ENCODE measurements at places on chromosomes 5 and 9.

- no peaks in the 10 kb centered on the region for H3K27me3 ChIP-seq
- no peak overlapping the region for H3K4me3 ChIP-seq
- no peak for DNase-seq
- H3K27ac ChIP-seq: no peak overlapping the region
- no peaks in the 10 kb centered on the region for H3K4me1 ChIP-seq
Observed at GRCh38 chr9:76591256-76591950, 132.4 kb downstream of the GCNT1 start.

- no peaks in the 10 kb centered on the region for H3K27me3 ChIP-seq
- H3K36me3 ChIP-seq: no peaks in the 10 kb centered on the region
- no peak overlapping the region for H3K4me3 ChIP-seq
Observed at GRCh38 chr9:23686257-23686656, 139.8 kb downstream of the ELAVL2 start.

- H3K4me1 ChIP-seq: peaks cover 21% of the 10 kb centered on the region
- no peak overlapping the region for H3K4me3 ChIP-seq
- no peak overlapping the region for H3K27ac ChIP-seq
- H3K36me3 ChIP-seq: no peaks in the 10 kb centered on the region
Observed at GRCh38 chr9:128080206-128080605, 12.2 kb downstream of the SLC25A25 start.

DNA sequence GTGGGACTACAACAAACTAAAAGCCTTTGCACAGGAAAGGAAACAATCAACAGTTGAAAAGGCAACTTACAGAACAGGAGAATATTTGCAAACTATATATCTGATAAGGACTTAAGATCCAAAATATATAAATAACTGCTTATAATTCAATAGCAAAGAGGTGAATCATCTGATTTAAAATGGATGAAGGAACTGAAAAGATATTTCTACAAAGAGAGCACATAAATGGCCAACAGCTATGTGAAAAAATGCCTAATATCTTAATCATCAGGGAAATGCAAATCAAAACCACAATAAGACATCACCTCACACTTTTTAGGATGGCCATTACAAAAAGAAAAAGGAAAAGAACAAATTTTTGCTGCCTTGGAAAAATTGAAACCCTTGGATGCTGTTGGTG, 100.4 kb downstream of the LURAP1L start:
- no peaks in the 10 kb centered on the region for H3K27me3 ChIP-seq
- no peak overlapping the region for H3K27ac ChIP-seq
- H3K4me3 ChIP-seq: no peak overlapping the region
- no peaks in the 10 kb centered on the region for H3K36me3 ChIP-seq
- H3K4me1 ChIP-seq: no peaks in the 10 kb centered on the region

DNA sequence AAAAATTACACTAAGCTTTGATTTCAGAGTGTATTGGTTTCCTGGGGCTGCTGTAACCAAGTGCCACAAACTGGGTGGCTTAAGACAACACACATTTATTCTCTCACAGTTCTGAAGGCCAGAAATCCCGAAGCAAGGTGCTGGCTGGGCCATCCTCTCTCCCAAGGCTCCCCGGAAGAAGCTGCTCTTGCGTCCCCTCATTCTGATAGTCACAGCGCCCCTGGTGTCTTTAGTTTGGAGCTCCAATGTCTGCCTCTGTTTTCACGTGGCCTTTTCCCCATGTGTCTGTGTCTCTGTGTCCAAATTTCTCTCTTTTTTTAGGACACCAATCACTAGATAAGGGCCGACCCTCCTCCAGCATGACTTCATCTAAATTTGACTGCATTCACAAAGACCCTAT, 56.7 kb downstream of the ROPN1L start:
- no peak overlapping the region for H3K27ac ChIP-seq
- no peaks in the 10 kb centered on the region for H3K27me3 ChIP-seq
- H3K4me3 ChIP-seq: no peak overlapping the region
- DNase-seq: no peak
- no peaks in the 10 kb centered on the region for H3K4me1 ChIP-seq

DNA sequence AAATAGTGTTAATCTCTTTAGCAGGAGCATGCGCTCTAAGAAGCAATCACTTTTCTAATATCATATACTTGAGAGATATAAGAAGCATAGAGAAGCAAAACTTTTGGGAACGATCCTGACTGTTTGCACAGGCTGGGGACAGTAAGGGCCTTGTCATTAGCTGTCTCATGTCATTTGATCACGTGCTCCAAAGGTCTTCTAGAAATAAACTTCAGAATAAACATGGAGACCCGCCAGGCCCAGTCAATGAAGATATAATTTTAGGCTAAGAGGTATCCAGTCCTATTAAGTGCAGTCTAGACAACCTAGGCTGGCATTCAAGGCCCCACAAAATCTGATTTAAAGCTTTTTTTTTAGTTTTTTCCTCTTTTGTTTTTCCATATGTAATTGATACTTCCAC, 111.0 kb upstream of the APC start:
- H3K4me3 ChIP-seq: no peak overlapping the region
- H3K4me1 ChIP-seq: peaks cover 4% of the 10 kb centered on the region
- DNase-seq: no peak
- H3K27me3 ChIP-seq: no peaks in the 10 kb centered on the region
- no peaks in the 10 kb centered on the region for H3K36me3 ChIP-seq

GRCh38 chr5:137146402-137146890, 352.7 kb downstream of the SPOCK1 start:
- no peak overlapping the region for H3K27ac ChIP-seq
- H3K27me3 ChIP-seq: no peaks in the 10 kb centered on the region
- no peak overlapping the region for H3K4me3 ChIP-seq
- H3K36me3 ChIP-seq: no peaks in the 10 kb centered on the region

DNA sequence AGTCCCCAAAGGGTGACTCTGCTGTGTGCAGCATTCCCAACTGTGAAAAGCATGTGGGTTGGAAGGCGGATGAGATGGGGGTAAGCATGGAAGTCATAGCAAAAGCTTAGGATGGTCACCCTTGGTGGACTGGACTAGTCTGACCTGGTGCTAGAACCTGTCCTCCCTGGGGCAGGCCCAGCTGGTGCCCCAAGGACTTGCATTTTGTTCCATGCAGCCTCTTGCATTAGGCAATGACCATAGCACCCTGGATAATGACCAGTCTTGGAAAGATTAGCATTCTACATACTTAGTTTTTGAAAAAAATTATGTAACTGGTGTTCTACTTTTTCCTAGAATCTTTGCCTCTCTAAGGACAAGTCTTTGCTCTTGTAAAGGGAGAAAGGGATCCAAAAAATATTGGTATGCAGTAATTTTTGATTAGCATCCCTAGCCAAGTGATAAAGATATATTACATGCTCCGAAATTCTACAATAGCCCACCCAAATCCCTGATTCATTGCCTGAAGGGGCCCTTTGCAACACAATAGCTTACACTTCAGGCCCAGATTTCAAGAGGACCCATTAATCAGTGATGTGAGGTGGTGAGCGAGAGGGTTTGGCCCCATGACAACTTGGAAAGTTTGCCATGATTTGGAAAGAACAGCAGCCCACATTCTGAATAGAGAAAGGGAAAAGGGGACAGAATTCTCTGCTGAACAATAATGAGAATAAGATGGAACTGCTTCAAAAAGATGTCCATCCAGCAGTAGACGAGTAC, 93.3 kb upstream of the CD180 start:
- H3K4me3 ChIP-seq: no peak overlapping the region
- H3K27me3 ChIP-seq: no peaks in the 10 kb centered on the region
- no peak overlapping the region for H3K27ac ChIP-seq
- peaks cover 2% of the 10 kb centered on the region for H3K4me1 ChIP-seq
- no peaks in the 10 kb centered on the region for H3K36me3 ChIP-seq

- DNase-seq: no peak
- no peak overlapping the region for H3K4me3 ChIP-seq
- no peaks in the 10 kb centered on the region for H3K36me3 ChIP-seq
- H3K4me1 ChIP-seq: peaks cover 3% of the 10 kb centered on the region
- no peak overlapping the region for H3K27ac ChIP-seq
Observed at GRCh38 chr5:68661237-68661636, 432.6 kb upstream of the SLC30A5 start.

DNA sequence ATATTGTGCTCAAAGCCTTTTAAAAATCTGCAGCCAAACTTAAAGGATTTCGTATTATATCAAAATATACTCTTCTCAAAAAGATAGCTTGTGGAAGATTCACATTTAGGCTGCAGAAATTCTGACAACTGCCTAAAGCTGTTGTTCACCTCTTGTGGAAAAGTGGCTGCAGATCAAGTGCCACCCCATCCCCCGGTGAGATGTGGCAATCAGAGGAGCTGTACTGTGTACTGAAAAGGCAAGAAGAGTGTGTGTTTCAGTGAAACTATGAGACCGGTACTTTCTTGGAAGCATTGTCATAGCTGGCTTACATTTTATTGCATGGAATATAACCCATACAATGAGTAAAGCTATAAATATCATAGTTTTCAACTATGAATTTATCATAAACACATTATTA, 64.3 kb downstream of the CDH18 start:
- no peak overlapping the region for H3K4me3 ChIP-seq
- H3K36me3 ChIP-seq: no peaks in the 10 kb centered on the region
- DNase-seq: no peak
- no peaks in the 10 kb centered on the region for H3K4me1 ChIP-seq
- H3K27me3 ChIP-seq: no peaks in the 10 kb centered on the region

DNA sequence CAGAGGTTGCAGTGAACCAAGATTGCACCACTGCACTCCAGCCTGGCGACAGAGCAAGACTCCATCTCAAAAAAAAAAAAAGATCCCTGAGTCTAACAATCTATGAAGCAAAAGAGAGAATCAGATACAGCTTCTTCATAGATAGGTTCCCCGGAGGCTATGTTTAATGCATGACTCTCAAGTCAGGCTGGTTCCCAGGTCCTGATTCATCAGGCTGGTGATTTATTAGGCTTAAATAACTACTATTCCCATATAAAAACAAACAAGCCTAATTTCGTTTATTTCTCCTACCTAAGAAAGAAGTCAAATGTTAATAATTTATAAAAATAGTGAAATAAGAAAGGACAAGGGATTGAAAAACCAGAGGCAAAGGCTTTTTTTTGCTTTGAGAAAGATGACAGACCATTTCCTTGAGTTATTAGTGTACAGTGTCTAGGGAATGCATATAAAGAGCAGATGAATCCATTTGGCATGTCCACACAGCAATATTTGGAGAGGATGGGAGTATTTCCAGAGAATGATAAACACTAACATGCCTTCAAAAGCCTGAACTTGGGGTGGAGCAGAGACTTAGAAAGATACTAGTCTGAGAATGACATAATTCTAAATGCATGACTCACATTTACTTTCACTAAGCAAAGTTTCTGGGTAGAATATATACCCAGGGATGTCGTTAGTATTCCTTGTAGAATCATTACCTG, 115.3 kb downstream of the NREP start:
- no peaks in the 10 kb centered on the region for H3K4me1 ChIP-seq
- peak; percentile 11 for DNase-seq
- H3K27me3 ChIP-seq: no peaks in the 10 kb centered on the region
- H3K4me3 ChIP-seq: no peak overlapping the region
- no peak overlapping the region for H3K27ac ChIP-seq

- peaks cover 55% of the 10 kb centered on the region for H3K27me3 ChIP-seq
- no peak overlapping the region for H3K27ac ChIP-seq
- H3K4me3 ChIP-seq: no peak overlapping the region
- no peaks in the 10 kb centered on the region for H3K36me3 ChIP-seq
- no peak for DNase-seq
Observed at GRCh38 chr5:123086376-123087055, 2.5 kb upstream of the PRDM6 start.

Data from trophoblast cell (in vitro differentiated cells and primary cell).